ENCODE measurements at places on chromosomes 11 and 22. TPM values are rescaled to one million over a fixed set of nuclear protein-coding genes. Genes with fewer than 3 reads are reported as not detected.

The SESN3 gene
- 125 TPM for polyA plus RNA-seq

DNA sequence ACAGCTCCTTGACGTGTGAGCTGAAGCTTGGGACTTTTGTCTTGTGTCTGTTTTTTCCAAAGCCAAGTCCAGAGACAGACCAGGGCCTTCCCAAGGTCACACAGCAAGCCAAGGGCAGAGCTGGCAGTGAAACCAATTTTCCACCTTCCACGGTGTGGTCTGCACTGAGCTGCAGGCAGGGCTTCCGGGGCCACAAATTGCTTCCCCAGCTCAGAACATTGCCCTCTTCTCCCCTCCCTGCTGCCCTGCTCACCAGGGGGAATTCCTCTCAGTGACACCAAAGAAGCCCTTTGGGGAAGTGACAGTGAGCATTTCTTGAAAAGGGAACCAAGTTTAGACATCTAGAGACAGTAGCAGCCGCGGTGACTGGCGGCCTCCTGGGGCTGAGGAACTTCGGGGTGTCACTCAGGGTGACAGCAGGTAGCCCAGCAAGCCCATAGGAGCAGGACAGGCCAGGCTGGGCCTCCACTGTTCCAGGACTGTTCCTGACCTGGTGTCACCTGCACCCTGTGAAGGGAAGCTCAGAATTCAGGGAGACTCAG lies 9.2 kb downstream of the FXYD2 start:
- DNase-seq, result no peak

The KRTAP5-11 gene
- not detected for polyA plus RNA-seq

GRCh38 chr11:112297248-112297866 lies 36.7 kb upstream of the PLET1 start:
- DNase-seq, result no peak

DNA sequence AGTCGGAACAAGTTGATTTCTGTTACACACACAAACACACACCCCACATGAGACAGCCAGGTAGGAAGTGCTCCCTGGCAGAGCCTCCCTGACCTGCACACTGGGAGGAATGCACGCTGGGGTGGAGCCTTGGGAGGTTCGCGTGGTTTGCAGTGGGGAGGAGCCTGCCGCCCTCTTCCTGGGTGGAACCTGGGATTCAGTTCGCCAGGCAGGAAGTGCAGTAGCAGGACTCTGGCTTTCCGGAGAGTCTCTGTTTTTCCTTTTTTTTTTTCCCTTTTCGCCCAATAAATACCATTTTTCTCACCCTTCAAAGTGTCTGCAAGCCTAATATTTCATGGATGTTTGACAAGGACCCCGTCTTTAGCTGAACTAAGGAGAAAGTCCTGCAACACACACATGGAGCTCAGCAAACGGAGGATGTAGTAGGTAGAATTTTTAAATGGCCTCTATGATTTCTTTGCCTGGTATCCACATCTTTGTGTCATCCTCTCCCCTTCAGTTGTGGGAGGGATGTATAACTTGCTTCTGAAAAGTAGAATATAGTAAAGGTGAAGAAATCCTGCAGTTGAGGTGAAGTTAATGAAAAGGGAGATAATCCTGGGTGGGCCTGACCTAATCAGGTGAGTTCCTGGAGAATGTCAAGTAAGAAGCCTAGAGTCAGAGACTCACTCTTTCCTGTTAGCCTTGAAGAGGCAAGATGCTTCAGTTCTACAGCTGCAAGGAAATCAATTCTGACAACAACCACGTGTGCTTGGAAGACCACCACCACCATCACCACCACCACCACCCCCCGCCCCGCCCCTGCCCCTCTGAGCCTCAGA lies 72.9 kb downstream of the PIWIL4 start:
- DNase-seq, result no peak

Measured in muscle of back (tissue), 13 donors.